ENCODE measurements at places on chromosomes 6 and 20. TPM values are rescaled to one million over a fixed set of nuclear protein-coding genes. Genes with fewer than 3 reads are reported as not detected.

Gene PHACTR3
- not detected for total RNA-seq

Gene SLC9A8
- total RNA-seq: 18.8 TPM

Gene HSPA1L
- 3.3 TPM for total RNA-seq

Gene RAET1E
- not detected for total RNA-seq

Gene BCAS1
- total RNA-seq: 0.09 TPM

Gene CLVS2
- total RNA-seq: not detected

Gene SEMG1
- total RNA-seq: not detected
